ENCODE measurements at places on chromosomes 2 and 18.

DNA sequence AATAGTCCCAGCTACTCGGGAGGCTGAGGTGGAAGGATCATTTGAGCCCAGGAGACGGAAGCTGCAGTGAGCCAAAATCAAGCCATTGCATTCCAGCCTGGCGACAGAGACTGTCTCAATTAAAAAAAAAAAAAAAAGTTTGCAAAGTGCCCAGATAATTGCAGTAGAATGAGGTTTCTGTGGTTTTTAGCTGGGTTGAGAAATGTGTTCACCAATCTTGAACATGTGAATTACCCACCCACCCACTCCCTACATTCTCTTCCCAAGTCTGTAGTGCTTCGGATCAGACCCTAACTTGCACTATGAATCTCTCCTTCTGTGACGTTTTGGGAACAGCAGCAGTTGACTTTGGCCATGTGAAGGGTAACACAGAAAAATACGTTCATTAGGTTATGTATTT lies 247.3 kb downstream of the PTGR3 start:
- DNase-seq = no peak

DNA sequence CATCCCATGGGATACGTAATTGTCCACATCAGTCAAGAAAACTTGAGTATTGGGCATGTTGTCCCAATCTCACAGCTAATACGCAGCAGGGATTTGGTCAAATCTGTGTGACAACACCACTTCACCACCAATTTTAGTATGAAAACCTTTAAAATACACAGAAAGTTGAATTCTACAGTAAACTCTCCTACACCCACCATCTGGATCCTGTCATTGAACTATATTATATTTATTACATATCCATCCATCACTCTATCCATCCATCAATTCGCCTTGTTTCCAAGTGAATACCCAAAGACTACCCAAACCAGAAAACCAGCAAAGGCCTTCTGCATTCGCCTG lies 846 bp upstream of the FKBP7 start:
- DNase-seq = no peak

GRCh38 chr2:81672923-81673322 lies 1368.4 kb upstream of the LRRTM1 start:
- DNase-seq = no peak

DNA sequence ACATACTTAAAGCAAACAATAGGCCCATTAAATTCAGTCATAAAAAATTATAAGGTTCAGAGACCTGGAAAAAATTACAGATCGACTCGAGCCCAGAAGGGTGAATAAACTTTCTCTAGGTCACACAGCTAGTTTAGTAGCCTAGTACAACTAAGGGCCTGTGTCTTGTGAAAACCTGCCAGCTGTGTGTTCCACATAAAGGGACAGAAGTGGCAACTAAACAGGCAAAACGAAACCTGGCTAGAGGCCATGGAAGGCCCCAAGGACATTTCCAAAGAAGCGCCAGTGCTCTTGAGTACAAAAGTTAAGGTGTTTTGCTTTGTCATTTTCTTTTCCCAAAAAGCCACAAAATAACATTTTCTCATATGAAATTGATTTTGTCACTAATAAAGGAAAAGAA lies 164.9 kb downstream of the L3MBTL4 start:
- DNase-seq = no peak

GRCh38 chr2:103161456-103162289 lies 399.8 kb downstream of the TMEM182 start:
- no peak for DNase-seq

GRCh38 chr2:182615036-182615435 lies 101.0 kb upstream of the DNAJC10 start:
- no peak for DNase-seq

Measured in stimulated activated CD8-positive, alpha-beta memory T cell treated with anti-CD3 and anti-CD28 coated beads, Interleukin-15, amount 100 ng/mL, for 48 hours (primary cell).